ENCODE measurements at places on chromosomes 1 and 21. TPM values are rescaled to one million over a fixed set of nuclear protein-coding genes. Genes with fewer than 3 reads are reported as not detected.
A peak's percentile ranks its signal among the peaks of the same experiment; 100 is the strongest.

SLAMF6 gene
- total RNA-seq: 0.30 TPM

STIL gene
- total RNA-seq: 0.65 TPM

TNFRSF18 gene
- 0.32 TPM for total RNA-seq

ANP32E gene
- total RNA-seq: 24.9 TPM

KIFAP3 gene
- 30.3 TPM for total RNA-seq

BTBD8 gene
- total RNA-seq: 5.9 TPM

ATP6V1G3 gene
- total RNA-seq: not detected

SRSF4 gene
- total RNA-seq: 50.9 TPM

RNF186 gene
- total RNA-seq: not detected

LENEP gene
- total RNA-seq: not detected

KCNH1 gene
- not detected for total RNA-seq

SRM gene
- total RNA-seq: 47.2 TPM

- peak; percentile 44 for DNase-seq
Observed at GRCh38 chr1:40980453-40981121, 1.1 kb downstream of the CTPS1 start.

- DNase-seq: no peak
Observed at GRCh38 chr1:188423073-188423472, 1594.3 kb downstream of the PLA2G4A start.

- DNase-seq: no peak
Observed at GRCh38 chr21:45602106-45602505, 41.4 kb upstream of the PCBP3 start.

- peak; percentile 67 for DNase-seq
Observed at GRCh38 chr1:27598902-27599528, 4.9 kb downstream of the AHDC1 start.

DNA sequence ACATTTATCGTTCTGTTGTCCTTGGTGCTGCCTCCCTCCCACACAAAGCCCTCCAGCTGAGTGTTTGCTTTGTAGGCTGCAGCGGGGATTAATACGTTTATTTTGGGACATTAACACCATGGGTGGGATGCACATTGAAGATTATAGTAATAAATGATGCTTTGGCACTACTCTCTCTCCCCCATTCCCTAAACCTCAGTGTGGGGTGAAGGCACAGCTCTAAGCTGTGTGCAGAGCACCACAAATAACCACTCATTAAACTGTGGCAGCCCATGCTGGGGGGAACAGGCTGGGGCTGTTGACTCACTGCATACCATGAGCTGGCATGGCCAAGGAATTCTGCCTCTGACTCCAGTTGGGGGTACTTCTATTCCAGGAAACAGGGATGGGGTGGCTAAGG, 7.7 kb downstream of the PCP4L1 start:
- DNase-seq: no peak

DNA sequence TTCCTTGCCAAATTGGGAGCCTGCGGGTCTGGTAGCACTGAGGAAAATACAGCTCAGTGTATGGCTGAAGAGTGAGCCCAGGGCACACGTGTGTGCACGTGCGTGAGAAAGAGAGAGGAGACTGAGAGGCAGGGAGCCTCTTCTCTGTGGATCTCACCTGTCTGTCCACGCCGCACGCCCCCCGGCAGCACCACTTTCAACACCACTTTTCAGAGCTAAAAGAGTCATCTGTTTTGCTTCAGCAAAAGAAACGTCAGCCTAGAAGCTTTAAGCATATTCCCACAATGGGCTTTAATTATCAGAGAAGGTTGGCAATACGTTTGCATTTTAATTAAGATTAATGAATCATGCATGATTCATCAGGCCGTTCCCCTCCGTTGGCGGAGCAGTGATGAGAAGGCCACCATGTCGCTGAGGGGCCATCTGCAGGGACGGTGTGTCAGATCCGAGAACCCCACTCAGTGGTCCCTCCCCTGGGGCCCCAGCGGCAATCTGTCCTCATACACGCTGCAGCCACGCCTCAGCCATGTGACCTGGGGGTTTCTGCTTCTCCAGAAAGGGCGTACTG, 56.8 kb downstream of the SIK1 start:
- DNase-seq: no peak

GRCh38 chr1:202998836-202999750, 8.1 kb upstream of the TMEM183A start:
- no peak for DNase-seq

GRCh38 chr1:211169353-211169752, 35.4 kb upstream of the KCNH1 start:
- no peak for DNase-seq

DNA sequence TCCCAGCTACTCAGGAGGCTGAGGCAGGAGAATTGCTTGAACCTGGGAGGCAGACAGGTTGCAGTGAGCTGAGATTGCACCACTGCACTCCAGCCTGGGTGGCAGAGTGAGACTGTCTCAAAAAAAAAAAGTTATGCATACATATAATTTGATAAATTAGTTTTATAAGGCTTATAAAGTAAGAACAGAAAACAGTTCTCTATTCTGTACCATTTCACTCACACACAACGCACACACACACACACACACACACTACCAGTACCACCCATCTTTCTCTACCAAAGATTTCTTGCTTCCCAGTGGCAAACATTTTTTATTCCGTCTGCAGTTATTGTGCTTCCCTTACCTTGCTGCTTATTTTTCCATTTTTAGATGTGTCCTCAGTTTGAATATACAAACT, 46.4 kb upstream of the FASLG start:
- no peak for DNase-seq

DNA sequence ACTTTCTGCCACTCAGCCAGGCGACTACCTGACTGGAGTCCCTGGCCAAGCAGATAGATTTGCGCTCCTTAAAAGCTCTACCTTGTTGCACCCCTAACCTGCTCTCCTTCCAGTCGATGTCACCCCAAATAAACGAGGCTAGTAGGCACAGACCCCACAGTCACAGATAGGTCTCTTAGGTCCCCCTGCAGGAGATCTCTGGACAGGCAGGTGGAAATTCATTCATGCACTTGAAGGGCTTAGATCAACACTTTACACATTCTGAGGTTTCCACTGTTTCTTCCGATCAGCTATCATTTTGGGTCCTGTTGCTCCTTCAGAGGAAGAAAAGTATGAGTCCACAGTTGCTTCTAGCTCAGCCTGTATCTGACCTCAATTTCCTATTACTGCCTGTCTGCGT, 272.6 kb upstream of the FMN2 start:
- no peak for DNase-seq

GRCh38 chr1:149917571-149918144, at the start of gene SV2A:
SV2A (minus strand) TSS chr1:149917844; CDS start chr1:149913840, 4,004 bp downstream.
- DNase-seq: no peak

GRCh38 chr1:172167796-172168596, 252.5 kb upstream of the C1orf105 start:
- no peak for DNase-seq

DNA sequence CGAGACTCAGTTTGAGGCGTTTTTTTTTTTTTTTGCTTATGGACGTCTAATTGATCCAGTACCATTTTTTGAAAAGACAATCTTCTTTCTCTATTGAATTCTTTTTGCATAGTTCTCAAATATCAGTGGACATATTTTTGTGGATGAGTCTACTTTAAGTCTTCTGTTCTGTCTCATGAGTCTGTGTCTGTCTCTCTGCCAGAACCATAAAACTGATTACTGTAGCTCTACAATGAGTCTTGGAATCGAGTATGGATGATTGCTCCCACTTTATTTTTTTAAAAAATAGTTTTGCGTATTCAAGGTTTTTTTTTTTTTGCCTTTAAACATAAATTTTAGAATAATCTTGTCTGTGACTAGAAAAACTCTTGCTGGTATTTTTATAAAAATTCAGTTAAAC, 323.5 kb downstream of the ZNF326 start:
- DNase-seq: no peak

DNA sequence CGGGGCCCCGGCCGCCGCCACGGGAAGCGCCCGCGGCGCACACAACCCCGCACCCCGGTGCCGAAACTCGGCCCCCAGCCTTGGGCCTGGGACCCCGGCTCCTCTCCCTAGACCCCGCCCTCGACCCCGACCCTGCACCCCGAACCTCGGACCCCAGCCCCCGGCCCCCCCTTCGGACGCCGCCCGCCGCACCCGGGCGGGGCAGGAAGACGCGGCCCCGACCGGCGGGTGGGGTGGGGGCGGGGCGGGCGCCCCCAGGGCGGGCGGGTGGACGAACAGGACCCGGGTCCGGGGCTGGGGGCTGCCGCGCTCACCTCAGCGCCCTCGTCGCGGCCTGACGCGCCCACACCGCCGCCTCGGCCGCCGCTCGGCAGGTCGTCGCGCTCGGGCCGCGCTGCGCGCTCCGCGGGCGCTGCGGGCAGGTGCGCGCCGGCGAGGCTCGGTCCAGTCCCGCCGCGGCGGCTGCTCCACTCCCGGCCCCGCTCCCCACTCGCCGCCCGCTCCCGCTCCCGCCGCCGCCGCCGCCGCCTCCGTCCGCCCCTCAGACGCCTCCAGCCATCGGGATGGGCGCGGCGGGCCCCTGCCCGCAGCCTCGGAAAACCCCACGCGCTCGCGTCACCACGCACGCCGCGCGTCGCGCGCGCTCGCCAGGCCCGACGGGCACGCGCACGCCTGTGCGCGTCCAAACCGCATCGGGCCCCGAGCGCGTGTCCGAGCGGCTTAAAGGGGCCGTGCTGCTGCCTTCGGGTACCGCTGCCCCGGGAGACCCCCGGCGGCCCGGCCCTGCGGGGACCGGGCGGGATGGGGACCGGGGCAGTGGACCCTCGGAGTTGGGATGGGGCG, at the start of gene GNB1:
GNB1 (minus strand) TSS at position 582 of the 843 bp plus-strand sequence. CDS start 65,634 bp downstream, outside the sequence.
- peak; percentile 94 for DNase-seq

DNA sequence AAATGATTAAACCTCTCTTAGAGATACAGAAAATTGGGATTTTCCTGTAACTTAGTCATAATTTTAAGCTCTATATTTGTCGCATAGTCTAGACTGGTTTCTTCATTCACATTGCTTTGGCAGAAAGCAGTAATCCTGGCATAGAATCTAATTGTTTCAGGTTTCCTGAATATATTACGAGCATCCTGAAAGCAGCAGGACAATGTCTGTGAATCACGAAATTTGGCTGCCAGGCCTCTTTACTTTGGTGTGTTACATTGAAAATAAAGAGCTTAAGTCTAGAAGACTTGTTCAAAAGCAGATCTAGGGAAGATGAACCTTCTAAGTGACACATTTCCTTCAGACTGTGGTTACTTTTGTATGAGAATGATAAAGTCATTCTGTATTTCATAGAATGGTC, 72.2 kb downstream of the TDRD5 start:
- no peak for DNase-seq

- DNase-seq: no peak
Observed at GRCh38 chr1:234848972-234849649, 239.1 kb upstream of the IRF2BP2 start.

GRCh38 chr1:179969962-179970361, 15.4 kb downstream of the CEP350 start:
- no peak for DNase-seq

GRCh38 chr1:8094481-8095241, 68.6 kb upstream of the ERRFI1 start:
- DNase-seq: no peak

GRCh38 chr1:147804942-147805723, 44.7 kb upstream of the GJA5 start:
- no peak for DNase-seq

- peak; percentile 73 for DNase-seq
Observed at GRCh38 chr1:53122201-53122885, 20.1 kb downstream of the SLC1A7 start.

- DNase-seq: no peak
Observed at GRCh38 chr1:29488794-29489311, 252.5 kb downstream of the PTPRU start.

- DNase-seq: peak; percentile 88
Observed at GRCh38 chr21:45294509-45295291, 7.0 kb upstream of the POFUT2 start.

DNA sequence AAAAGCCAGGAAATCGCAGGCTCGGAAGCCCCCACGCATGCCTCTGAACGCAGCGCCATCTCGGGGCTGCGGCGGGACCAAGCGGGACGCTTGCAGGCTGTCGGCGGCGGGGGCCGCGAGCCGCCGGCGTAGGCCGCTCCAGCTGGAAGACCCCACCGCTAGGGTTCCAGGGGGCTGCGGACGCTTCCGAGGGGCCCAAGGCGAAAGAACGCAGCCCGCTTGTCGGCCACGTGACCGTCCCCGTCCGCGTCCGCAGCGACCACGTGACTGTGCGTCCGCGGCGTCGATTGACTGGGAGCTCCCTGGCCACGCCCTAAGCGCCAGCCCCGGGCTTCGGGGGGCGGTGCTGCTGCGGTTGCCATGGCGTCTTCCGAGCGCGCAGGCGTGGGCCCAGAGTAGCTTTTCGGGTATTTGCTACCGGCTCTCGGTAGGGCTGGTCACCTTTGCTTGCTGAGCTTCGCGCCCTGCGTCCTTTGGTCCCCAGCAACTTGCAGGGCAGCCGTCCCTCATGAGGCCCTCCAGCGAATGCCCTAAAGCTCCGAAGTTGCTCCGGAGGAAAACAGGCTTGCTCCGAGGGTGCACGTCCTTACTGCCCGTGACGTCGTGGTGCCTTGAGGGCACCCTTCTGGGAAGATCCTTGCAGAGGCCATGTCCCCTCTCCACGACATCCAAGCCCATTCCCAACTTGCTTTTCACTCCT, 197.2 kb downstream of the DYRK1A start:
- peak; percentile 96 for DNase-seq
